Breast epithelium (tissue), 4 donors: ENCODE measurements at places on chromosomes 4 and X. TPM values are rescaled to one million over a fixed set of nuclear protein-coding genes. Genes with fewer than 3 reads are reported as not detected.
A peak's percentile ranks its signal among the peaks of the same experiment; 100 is the strongest.

DNA sequence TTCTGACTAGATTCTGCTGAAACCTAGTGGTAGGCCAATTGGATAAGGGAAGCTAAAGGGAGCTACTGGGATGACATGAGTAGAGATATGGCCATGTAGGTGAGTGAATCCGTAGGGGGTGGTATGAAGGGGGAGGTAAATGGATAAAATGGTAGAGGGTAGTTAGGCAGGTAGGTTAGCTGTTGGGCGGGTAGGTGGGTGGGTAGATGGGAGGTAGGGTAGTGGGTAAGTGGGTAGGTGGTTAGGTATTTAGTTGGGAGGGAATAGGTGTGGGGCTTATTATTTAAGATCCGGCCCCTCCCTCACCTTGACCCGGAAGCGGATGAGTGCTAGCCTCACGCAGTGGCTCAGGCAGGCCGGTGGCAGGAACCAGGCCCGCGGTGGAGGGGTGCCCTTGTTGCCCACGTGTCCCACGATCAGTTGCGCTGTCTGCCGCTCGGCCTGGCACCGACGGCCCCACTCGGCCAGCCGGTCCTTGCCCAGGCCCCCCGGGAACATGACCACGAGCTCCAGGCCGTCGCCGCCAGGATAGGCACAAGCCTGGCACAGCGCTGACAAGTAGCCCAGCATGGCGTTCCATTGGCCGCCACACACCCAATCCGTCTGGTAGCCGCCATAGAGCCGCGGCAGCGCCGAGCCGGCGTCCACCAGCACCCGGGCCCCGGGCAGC is 725 bp downstream of the FAM120C start:
- H3K4me1 ChIP-seq: no peaks in the 10 kb centered on the region
- DNase-seq: peak; percentile 53
- no peaks in the 10 kb centered on the region for H3K36me3 ChIP-seq

DNA sequence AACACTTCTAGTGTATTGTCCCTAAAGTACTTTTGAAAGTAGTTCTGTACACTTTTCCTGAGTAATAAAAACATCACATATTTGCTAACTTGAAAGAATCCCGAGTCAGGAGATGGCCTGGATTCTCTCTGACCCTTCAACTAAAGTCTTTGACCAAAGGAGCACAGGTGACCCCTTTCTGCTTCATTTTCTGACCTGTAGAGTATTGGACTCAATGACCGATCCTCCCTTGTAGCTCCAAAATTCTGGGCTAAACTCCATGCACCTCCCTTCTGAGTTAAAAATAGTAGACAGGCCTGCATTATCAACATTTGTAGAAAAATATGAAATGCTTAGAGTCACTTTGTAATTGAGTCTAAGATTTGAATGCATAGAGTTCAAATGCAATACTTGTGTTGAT is 4.0 kb upstream of the TAPT1 start:
- H3K36me3 ChIP-seq: no peaks in the 10 kb centered on the region
- H3K27ac ChIP-seq: no peak overlapping the region
- no peak overlapping the region for H3K4me3 ChIP-seq
- H3K4me1 ChIP-seq: no peaks in the 10 kb centered on the region
- no peak for DNase-seq
- no peaks in the 10 kb centered on the region for H3K27me3 ChIP-seq

GRCh38 chr4:147578051-147578476 is 39.1 kb upstream of the TMEM184C start:
- no peak for DNase-seq
- no peaks in the 10 kb centered on the region for H3K4me1 ChIP-seq
- no peaks in the 10 kb centered on the region for H3K36me3 ChIP-seq
- no peaks in the 10 kb centered on the region for H3K27me3 ChIP-seq

Gene LPAR4
- 0.32 TPM for total RNA-seq

GRCh38 chr4:37441231-37442061 is 196.9 kb downstream of the NWD2 start:
- H3K4me1 ChIP-seq: no peaks in the 10 kb centered on the region
- no peak overlapping the region for H3K4me3 ChIP-seq
- H3K36me3 ChIP-seq: no peaks in the 10 kb centered on the region
- DNase-seq: no peak
- no peak overlapping the region for H3K27ac ChIP-seq
